ENCODE measurements at places on chromosomes 5 and 9.

- H3K36me3 ChIP-seq: no peaks in the 10 kb centered on the region
- H3K4me3 ChIP-seq: no peak overlapping the region
- no peak for DNase-seq
- no peak overlapping the region for H3K27ac ChIP-seq
Observed at GRCh38 chr9:118023644-118024043, 319.4 kb downstream of the TLR4 start.

DNA sequence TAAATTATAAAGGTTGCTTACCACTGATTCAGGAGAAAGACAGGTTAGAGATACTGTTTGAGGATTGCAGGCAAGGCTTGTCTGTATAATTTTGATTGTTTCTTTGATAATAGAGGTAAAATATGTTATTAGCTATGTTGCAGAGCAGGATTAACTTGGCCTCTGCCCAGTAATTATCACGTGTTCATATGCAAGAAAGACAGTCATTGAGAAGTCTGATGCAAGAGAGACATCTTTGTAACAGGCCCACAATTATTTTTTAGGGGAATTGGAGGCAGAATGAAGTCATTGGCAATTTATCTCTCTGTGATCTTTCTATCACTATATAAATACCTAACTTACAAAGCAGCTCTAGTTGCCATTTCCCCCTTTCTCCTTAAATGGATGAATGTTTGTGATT, 46.0 kb downstream of the SLC44A1 start:
- H3K36me3 ChIP-seq: no peaks in the 10 kb centered on the region
- H3K27me3 ChIP-seq: no peaks in the 10 kb centered on the region
- H3K27ac ChIP-seq: no peak overlapping the region
- H3K4me3 ChIP-seq: no peak overlapping the region

DNA sequence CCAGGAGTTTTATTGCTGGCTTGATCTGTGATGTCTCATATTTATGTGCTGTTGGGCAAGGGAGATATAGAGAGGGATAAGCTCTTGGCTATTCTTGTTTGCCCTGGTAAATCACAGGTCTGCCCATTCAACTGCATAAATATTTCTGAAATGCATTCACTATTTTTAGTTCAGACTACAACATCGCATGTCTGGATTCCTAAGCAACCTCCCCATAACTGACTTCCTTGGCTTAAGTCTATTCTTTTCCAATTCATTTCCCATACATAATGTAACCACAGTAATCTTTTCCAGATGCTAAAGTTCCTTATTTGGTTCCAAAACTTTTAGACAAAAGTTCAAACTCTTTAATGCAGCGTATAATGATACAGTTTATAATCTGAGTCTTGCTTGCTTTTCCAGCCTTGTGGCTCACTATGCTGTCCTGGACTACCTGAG, 321.4 kb upstream of the ACTBL2 start:
- H3K27ac ChIP-seq: no peak overlapping the region
- no peaks in the 10 kb centered on the region for H3K4me1 ChIP-seq
- no peak for DNase-seq
- H3K27me3 ChIP-seq: no peaks in the 10 kb centered on the region
- H3K36me3 ChIP-seq: no peaks in the 10 kb centered on the region
- no peak overlapping the region for H3K4me3 ChIP-seq

DNA sequence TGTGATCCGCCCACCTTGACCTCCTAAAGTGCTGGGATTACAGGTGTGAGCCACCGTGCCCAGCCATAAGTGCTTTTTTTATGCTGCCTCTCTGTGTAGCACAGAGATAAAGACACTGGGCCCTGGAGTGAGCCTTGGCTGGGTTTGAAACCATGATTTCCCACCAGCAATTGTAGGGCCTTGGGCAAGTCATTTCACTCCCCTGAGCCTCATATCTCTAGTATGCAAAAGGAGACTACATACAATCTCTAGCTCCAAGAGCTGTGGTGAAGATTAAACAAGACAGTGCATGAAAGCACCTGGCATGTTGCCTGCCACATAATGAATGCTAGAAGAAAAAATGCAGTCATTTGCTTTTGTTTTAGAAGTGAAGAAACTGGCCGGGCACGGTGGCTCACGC, 3.9 kb downstream of the FABP6 start:
- peaks cover 3% of the 10 kb centered on the region for H3K4me1 ChIP-seq
- H3K36me3 ChIP-seq: no peaks in the 10 kb centered on the region
- H3K27me3 ChIP-seq: no peaks in the 10 kb centered on the region

DNA sequence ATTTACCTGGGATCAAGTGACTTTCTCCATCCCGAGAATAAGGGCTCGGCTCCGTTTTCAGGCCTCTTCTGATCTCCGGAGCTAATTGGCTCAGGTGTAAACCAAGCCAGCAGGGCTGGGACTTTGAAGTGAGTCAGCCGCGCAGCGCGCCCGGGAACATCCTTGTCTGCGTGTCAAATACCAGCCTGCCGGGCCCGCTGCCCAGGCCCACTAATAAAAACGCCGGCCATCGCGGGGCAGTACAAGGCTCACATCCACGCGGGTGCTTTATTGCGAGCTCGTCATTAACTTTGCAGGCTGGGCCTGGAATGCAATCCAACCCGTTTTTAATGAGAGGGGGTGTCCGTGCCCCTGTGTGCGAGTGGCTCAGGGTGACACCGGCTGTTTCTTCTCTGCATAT, 416.8 kb downstream of the IRX2 start:
- H3K4me3 ChIP-seq: no peak overlapping the region
- no peaks in the 10 kb centered on the region for H3K27me3 ChIP-seq
- no peaks in the 10 kb centered on the region for H3K4me1 ChIP-seq
- DNase-seq: no peak
- no peak overlapping the region for H3K27ac ChIP-seq
- no peaks in the 10 kb centered on the region for H3K36me3 ChIP-seq

DNA sequence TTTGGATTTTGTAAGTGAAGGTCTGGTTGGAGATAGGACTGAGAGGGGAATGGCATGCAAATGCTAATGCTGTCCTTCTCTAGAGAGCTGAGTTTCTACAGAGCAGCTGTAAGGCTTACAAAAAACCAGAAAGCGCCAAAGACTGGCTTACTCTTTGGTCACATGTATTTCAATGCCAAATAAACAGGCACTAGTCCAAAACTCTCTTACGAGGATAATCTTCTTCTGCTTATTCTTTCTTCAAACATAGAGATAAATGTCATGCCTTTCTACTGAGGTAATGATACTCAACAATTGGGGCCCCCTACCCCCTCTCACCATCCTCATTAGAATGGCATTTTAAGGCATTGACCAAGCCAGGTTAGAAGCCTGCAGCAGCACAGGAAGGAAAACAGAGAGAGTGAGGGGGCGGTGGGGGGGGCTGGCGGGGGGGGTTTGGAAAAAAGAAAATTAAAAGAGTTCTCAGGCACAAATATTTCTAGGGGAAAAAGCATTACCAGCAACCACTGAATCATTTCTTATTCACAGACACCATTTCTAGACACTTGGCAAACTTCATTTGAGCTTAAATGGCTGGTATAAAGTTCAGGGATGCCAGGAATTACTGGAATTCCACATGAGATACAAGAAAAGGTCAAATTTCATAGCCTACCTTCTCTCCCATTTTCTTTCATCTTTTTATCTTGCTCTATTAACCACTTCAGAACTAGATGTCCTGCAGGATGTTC, 34.0 kb downstream of the PUM3 start:
- H3K27ac ChIP-seq: no peak overlapping the region
- H3K27me3 ChIP-seq: no peaks in the 10 kb centered on the region
- peaks cover 12% of the 10 kb centered on the region for H3K36me3 ChIP-seq
- peaks cover 23% of the 10 kb centered on the region for H3K4me1 ChIP-seq
- no peak for DNase-seq

DNA sequence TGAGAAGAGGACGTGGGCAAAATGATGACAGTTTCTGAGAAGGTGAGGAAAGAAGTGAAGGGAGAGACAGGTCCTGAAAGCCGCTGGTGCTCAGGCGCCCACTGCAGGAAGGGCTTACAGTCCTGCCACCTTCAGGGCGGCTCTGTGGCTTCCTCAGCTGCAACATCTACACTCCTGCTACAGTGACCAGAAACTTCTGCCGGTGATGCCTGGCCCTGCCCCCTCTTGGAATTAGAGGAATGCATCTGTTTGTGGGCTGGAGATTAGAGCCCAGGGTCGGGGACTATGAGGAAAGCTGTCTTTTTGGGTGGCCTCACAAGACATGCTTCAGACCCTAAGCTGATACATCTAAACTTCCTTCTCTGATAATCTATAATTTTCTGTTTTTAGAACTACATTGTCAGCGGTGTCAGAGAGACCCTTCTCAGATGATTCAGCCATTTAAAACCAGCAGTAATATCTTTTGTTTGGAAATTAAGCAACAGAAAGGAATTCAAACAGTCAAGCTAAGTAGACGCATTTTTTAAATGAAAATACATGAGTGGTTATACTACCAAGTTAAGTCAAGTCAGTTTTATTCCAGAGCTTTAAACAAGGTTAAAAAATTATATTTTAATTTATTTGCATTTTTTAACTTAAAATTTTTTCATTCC, 30.4 kb downstream of the PRDM6 start:
- H3K27me3 ChIP-seq: no peaks in the 10 kb centered on the region
- DNase-seq: no peak
- H3K36me3 ChIP-seq: no peaks in the 10 kb centered on the region
- H3K4me1 ChIP-seq: peaks cover 9% of the 10 kb centered on the region
- H3K4me3 ChIP-seq: no peak overlapping the region

DNA sequence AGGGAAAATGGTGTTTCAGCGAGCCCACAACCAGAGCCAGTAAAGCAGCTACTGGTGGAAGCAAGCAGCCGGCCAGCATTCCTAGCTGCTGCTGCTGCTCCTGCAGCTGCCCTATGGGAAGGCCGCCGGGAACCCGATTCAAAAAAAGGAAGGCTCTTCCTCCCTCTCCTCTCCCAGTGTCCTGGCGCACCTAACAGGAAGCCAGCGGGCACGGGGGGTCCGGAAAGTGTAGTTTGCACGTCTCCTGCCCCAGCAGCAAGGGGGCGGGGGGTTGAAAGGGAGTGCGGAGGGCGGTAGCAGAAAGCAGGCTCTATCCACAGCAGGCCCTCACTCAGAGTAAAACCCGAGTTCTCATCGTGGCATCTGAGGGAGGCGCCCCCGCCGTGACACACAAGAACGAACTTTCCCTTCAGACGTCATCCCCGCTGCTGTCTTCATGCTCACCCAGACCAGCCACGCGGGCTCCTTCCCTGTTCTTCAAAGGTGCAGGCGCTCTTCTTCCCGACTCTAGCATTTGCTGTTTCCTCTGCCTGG, 16.5 kb downstream of the GRXCR2 start:
- H3K27me3 ChIP-seq: no peaks in the 10 kb centered on the region
- peaks cover 27% of the 10 kb centered on the region for H3K4me1 ChIP-seq
- peak overlapping the region; percentile 41 for H3K4me3 ChIP-seq
- no peak for DNase-seq

DNA sequence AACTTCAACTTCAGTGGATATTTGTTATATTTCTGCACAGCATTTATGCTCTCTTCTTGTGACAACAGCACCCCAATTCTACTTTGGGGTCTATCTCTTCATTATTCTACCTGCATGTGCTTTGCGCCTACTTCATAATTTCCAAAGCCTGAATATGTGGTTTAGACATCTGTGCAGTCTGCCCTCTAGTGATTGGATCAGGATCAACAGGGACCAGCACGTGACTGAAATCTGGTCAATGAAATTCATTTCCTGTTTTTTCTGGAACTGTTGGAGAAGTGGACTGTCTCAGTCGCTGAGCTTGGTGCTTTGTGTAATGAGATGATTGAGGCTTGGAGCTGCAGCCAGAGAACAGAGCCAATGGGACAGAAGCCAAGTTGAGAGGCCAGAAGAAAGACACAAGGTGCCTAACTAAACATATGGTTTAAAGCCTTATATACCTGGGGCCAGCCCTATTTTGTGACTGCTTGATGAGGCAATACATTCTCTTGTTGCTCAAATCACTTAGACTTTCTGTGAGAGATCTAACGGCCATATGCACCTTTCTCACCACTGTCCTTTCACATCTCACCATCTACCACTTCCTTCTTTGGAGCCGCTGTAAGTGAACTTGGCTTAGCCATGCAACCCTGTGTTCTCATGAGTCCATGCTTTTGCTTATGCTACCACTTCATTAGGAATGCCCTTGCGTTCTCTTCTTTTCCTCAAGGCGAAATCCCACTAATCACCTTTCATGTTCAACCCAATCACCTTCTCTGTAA, 68.8 kb upstream of the PPP2R2B start:
- no peak overlapping the region for H3K4me3 ChIP-seq
- H3K4me1 ChIP-seq: no peaks in the 10 kb centered on the region
- H3K27ac ChIP-seq: no peak overlapping the region
- H3K36me3 ChIP-seq: no peaks in the 10 kb centered on the region
- DNase-seq: no peak
- no peaks in the 10 kb centered on the region for H3K27me3 ChIP-seq

DNA sequence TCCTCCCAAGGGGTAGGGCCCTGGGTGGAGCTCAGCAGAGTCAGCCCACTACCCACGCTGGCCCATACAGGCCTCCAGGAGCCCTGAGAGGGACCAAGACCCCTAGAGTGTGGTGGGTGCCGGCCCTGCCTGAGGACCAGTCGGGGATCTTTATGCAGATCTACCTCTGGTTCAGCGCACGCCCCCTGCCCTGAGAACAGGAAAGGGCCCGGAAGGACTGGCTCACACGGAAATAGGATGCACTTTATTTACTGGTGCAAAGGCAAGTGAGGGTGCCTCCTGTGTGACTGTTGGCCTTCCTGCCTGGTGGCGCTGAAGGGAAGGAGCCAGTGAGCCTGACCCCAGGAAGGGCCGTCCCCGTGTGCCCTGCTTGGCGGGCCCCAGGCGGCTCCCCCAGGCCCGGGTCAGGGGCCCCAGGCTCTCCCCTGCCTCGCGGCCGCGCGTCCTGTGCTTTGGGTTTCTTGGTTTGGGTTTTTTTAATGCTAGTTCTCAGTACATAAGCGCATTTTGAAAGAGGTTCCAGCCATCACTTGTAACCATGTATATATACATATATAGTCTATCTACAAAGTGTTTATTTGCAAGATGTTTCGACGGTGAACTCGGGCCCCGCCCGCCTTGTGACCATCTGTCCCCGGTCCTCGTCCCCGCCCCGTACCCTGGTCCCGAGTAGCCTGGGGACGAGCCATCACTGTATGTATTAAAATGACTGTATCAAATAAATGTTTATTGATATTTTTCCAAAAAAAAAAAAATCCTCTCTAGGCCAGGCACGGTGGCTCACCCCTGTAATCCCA, 76.4 kb upstream of the ROR2 start:
- H3K4me3 ChIP-seq: no peak overlapping the region
- DNase-seq: no peak
- H3K27me3 ChIP-seq: no peaks in the 10 kb centered on the region
- H3K36me3 ChIP-seq: no peaks in the 10 kb centered on the region
- H3K4me1 ChIP-seq: no peaks in the 10 kb centered on the region

- no peaks in the 10 kb centered on the region for H3K4me1 ChIP-seq
- DNase-seq: no peak
- no peaks in the 10 kb centered on the region for H3K36me3 ChIP-seq
- H3K4me3 ChIP-seq: no peak overlapping the region
- H3K27me3 ChIP-seq: no peaks in the 10 kb centered on the region
Observed at GRCh38 chr9:2964470-2964869, 120.6 kb upstream of the PUM3 start.

DNA sequence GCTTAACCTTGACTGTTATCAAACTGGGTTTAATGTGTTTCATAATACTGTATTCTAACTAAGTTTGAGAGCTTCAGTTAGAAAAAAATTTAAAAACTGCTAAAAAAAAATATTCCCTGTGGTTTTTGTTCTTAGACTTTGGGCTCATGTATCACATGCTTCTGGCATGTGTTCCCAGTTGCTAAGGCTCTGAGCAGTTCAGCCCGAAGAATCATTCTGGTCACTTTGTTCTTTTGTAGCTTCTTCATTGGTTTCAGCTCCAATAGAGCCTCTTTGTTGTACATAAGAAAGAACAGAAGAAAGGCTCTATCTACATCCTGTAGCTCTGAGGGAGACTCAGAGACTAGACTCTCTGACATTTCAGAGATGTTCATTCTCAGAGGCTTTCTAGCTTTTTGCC, 25.6 kb downstream of the KCNN2 start:
- H3K27me3 ChIP-seq: no peaks in the 10 kb centered on the region
- H3K4me1 ChIP-seq: no peaks in the 10 kb centered on the region
- no peaks in the 10 kb centered on the region for H3K36me3 ChIP-seq
- H3K4me3 ChIP-seq: no peak overlapping the region

Measured in esophagus squamous epithelium (tissue), 5 donors.